ENCODE measurements at places on chromosomes 2 and 18.
A peak's percentile ranks its signal among the peaks of the same experiment; 100 is the strongest.

DNA sequence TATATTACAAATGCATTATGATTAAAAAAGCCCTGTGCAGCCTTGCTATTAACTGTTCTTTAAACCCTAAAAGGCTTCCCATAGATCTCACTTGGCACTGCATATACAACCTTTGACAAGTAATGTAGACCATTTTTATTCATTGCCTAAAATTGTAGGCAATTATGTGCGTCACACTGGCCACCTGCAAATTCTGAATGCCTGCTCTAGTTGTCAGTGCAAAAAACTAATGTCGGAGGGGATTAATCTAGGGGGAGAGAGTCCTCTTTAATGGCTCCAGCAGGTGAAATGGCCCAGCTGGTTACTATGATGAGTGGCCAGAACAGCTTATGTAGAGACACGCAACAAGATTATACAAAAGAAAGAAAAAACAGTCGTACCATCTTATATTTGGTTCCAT, 123.2 kb downstream of the OLA1 start:
- DNase-seq = peak; percentile 98

- no peak for DNase-seq
Measured at GRCh38 chr2:190876631-190877030, 4.0 kb upstream of the GLS start.

DNA sequence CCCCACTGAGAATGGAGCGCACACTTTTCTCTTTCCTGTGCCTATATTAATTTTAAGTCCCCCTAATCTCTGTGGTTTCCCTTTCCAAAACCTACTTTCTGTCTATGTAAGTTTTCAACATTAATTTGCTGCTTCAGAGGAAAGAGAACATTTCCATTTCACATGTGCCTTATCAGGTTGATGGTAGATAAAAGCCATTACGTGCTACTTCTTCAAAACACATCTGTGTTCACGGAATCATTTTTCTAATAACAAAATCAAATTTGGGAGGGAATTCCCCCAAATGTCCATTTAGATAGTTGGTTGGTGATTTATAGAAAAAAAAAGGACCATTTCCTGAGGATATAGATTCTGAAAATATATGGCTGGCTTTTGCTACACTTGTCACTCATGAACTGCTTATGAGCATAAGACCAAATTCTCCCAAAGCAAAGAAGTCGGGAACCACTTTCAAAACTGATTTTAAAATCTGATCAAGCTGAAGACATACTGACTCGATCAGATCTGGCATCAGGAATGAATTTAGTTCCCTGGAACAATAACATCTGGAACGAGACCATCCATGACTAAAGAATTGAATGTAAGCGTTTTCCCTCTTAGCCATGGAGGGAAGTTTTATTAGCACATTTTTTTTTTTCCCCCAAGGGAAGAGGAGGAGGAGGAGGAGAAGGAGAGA, 8.2 kb downstream of the PTGR3 start:
- no peak for DNase-seq

DNA sequence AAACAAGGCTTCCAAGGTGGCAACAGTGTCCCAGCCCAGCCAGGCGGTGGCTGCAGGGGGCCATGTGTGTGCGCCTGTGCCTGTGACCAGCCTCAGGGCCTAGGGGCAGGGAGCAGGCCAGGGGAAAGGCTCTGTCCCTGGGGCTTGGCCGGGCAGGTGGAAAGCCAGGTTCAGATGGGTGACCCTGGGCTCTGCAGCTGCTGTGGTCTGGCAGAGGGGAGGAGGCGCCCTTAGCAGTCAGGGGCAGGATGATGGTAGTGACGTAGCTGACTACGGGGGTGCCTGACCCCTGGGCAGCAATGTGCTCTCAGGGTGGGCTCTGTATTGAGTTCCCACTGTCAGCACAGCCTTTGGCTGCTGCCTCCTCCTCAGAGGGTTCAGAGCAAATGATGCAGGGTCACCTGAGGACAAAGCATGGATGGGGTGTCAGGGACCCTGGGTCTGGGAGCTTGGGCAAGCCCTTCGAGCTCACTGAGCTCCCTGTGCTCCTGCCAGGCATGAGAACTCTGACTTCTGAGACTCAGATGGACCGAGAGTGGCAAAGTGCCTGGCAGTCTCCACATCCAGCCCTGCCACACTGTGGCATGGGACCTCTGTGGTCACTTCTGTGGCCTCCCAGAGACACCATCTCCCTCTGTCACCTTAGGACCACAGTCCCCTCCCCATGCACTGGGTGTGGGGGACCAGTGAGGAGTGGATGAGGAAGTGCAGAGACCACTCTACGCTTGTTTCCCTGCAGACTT, 56.6 kb upstream of the ALPP start:
- no peak for DNase-seq

DNA sequence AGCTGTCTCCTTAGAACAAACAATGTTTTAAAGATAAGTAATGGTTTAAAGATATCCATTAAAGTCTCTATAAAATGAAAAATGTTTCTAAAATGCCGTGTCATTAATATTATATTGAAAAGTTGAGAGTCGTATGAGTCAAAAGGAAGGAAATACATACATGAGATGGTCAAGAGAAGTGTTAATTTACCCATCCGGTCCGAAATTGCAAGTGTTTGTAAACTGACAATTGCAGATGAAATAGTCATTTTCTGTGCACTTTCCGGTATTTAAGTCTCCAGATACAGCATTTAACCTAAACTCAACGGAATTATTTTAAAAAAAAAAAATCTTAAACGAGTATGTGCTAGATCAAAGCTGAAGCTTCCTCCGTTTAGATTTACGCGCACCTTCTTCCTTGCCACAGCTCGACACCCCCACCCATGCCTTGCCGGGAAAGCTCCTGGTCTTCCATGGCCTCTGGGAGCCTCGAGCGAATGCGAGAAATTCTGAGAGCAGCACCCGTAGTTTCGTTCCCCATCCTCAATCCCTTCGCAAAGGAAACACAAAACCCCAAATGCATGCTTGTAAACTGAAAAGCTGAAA, 1.8 kb downstream of the DSC3 start:
- DNase-seq = no peak

DNA sequence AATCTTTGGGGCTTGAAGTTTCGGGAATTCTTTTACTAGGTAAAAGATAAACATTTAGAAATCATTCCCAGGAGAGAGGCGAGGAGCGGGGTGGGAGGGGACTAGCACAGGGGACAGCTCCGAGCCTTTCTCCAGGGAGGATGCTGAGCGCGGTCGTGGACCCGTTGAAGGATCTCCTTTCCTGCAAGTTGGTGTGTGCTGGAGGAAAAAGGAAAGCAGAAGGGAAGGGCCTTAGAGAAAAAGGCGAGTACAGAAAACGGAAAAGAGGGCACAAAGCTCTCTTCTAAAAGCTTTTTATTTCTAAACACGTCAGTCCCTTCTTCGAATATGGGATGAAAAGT, 640 bp downstream of the SLC39A6 start:
- no peak for DNase-seq

Data from NCI-H2081 (cell line).